Activated CD4-positive, CD25-positive, alpha-beta regulatory T cell treated with anti-CD3 and anti-CD28 coated beads, Interleukin-2, amount 50 U/mL, for 24 hours (primary cell): ENCODE measurements at places on chromosomes 6 and 20.

GRCh38 chr20:11850901-11851300 is 66.8 kb upstream of the BTBD3 start:
- no peak for ATAC-seq

GRCh38 chr6:1381481-1382330 is 7.7 kb upstream of the FOXF2 start:
- peak; percentile 40 for ATAC-seq

DNA sequence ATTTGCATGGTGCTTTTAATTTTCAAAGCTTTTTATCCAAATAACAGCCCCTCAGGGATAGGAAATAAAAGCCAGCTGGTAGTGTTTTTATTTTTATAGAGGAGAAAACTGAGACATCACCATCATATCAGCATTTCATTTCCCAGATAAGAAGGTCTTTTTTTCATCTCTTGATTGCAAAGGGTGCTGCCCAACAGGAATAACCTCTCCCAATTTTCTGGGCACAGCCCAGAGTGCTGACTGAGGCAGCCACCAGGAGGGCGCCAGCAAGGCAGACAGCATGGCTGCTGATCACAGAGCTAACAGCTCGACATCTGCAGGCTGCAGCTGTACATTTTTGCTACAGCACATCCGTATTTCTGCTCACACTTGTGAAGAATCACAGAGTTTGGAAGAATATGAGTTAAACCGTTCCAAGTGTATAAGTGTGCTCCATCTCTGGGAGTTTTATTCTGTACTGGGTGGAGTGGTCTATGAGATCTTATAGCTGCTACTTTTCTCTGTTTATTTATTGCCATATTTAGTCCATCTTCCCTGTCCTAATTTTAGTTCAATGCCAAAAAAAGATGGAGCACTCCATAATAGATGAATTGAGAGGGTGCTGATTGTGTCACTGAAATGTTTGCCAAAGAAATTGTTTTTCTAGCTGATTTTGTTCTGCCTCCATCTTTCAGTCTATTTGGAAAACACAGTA is 85.5 kb upstream of the C20orf144 start:
- ATAC-seq: no peak

DNA sequence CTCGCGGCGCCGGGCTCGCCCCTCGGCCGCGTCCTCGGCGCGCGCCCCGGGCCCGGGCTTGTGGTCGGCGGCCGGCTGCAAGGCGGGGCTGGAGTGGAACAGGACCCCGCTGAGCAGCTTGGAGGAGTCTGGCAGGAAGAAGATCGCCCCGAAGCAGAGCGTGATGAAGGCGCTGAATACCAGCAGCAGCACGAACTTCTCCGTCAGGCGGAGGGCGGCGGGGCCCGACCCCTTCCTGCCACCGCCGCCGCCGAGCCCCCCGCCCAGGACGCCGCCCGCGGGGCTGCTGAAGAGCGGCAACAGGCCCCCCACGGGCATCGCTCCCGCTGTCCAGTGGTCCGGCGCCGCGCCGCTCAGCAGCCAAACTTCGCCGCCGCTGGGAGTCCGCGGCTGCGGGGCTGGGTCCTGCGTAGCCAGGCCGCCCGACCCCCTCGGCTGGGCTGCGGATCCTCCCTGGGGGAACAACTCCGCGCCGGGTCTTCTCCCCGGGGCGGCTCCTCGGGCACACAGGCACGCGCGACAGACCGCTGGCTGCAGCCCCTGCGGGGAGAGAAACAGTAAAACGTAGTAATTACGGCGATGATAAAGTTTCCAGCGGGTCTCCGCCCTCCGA is 707 bp downstream of the MAN1A1 start:
- ATAC-seq: no peak

GRCh38 chr6:44530910-44531234 is 143.4 kb downstream of the CDC5L start:
- ATAC-seq: no peak
